CD4-positive, alpha-beta memory T cell (primary cell): ENCODE measurements at places on chromosomes 12 and 14.

GRCh38 chr12:39619316-39619659 lies 315 bp downstream of the ABCD2 start:
- no peak for DNase-seq
- peak overlapping the region; percentile 87 for H3K27ac ChIP-seq
- peaks cover 47% of the 10 kb centered on the region for H3K4me1 ChIP-seq
- H3K27me3 ChIP-seq, result no peaks in the 10 kb centered on the region

GRCh38 chr14:105919458-105920150 lies 393.2 kb downstream of the TMEM121 start:
- no peak overlapping the region for H3K4me3 ChIP-seq
- H3K27ac ChIP-seq, result no peak overlapping the region
- no peaks in the 10 kb centered on the region for H3K27me3 ChIP-seq
- H3K36me3 ChIP-seq, result no peaks in the 10 kb centered on the region

DNA sequence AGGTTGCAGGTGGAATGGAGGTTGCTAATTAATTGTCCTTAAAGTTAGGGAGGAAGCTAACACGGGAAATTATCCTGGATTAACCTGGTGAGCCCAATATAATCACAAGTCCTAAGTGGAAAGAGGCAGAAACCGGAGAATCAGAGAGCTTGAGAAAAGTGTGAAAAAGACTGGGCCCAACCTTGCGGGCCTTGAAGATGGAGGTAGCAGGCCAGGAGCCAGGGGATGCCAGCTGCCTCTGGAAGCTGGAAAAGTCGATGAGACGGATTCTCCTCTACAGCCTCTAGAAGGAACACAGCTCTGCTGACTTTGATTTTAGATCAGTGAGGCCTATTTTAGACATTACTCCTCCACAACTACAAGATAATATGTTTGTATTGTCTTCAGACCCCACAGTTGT lies 2.1 kb downstream of the SDR9C7 start:
- no peak overlapping the region for H3K27ac ChIP-seq
- no peak for DNase-seq

- peak; percentile 93 for DNase-seq
- peaks cover 82% of the 10 kb centered on the region for H3K4me1 ChIP-seq
- H3K27me3 ChIP-seq, result no peaks in the 10 kb centered on the region
These were observed 23.2 kb downstream of the BORCS5 start for GRCh38 chr12:12379831-12380730.

- no peak for DNase-seq
- H3K27me3 ChIP-seq, result no peaks in the 10 kb centered on the region
- H3K27ac ChIP-seq, result no peak overlapping the region
- H3K4me1 ChIP-seq, result no peaks in the 10 kb centered on the region
These were observed 45.6 kb downstream of the ARMH4 start for GRCh38 chr14:58106446-58106845.

DNA sequence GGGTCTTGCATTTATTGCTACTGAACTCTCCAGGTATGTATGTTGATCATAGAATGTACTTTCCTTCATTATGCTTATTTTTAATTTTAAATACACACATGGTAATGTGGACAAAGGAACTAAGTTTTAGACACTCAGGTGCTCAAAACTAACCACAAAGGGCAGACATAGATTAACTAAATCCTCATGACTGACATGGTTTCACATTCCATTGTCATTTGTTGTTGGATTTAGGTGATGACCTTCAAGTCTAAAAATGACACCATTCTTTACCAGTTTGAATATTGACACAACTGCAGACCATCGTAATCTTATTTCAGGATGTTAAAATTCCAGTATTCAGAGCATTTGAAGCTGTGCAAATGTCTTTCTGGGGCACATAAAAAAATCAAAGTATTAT lies 128.4 kb downstream of the BBS10 start:
- H3K4me1 ChIP-seq, result no peaks in the 10 kb centered on the region
- no peak overlapping the region for H3K4me3 ChIP-seq
- no peak overlapping the region for H3K27ac ChIP-seq
- H3K36me3 ChIP-seq, result no peaks in the 10 kb centered on the region
- H3K27me3 ChIP-seq, result no peaks in the 10 kb centered on the region

- H3K4me1 ChIP-seq, result peaks cover 74% of the 10 kb centered on the region
- no peaks in the 10 kb centered on the region for H3K27me3 ChIP-seq
- peak overlapping the region; percentile 69 for H3K27ac ChIP-seq
- DNase-seq, result no peak
These were observed 464.8 kb downstream of the RAD51B start for GRCh38 chr14:68284333-68284732.

DNA sequence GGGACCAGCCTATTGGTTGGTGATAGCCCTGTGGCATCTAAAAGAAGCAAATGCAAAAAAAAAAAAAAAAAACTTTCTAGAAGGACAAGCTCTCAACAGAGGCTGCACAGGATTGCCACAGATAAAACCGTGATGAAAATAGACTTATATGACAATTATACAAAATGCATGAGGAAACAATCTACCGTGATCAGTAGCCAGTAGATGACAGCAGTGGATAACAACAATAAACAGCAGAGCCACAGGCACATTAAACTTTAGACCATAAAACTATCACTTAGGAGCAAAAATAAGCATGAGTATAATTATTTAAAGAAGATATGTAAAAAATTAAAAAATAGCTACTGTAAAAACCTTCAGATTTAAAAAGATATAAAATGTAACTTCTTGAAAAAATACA lies 183.5 kb upstream of the ABCD2 start:
- no peak overlapping the region for H3K27ac ChIP-seq
- DNase-seq, result no peak
- no peak overlapping the region for H3K4me3 ChIP-seq

DNA sequence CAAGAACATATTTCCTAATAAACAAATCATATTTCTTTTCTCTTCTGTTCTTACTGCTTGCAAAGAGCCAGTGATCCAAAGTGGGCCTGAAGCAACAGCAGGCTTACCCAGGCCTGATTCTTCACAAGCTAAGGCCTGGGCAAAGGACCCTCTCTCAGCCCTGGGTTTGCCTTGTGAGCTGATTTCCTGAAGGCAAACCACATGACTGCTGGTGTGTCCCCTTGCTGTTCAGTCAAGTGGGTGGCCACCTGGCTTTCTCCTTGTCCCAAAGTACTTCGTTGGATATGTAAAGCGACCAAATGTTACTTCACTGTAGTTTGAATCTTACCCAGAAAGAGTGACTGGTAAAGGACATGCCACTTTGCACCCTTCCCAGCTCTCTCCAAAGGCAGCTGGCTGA lies 392.9 kb downstream of the ZFP36L1 start:
- no peak overlapping the region for H3K4me3 ChIP-seq
- H3K36me3 ChIP-seq, result no peaks in the 10 kb centered on the region
- H3K27ac ChIP-seq, result no peak overlapping the region
- peaks cover 35% of the 10 kb centered on the region for H3K4me1 ChIP-seq
- no peaks in the 10 kb centered on the region for H3K27me3 ChIP-seq
- DNase-seq, result no peak

- H3K27me3 ChIP-seq, result no peaks in the 10 kb centered on the region
- H3K4me3 ChIP-seq, result no peak overlapping the region
These were observed 16.1 kb downstream of the PAWR start for GRCh38 chr12:79674629-79675028.

DNA sequence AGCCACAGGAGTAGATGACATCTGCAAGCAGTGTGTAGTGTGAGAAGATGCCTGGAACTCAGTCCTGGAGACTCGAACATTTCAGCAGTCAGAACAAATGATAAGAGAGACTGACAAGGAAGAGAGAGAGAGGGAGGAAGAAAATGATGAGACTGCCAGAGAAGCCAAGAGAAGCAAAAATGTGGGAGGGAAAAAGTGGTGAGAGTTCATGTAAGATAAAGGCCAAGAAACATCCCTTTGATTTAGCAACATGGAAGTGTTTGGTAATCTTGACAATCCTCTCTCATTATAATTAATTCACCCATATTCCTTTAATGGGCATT lies 42.6 kb downstream of the LIMA1 start:
- no peak overlapping the region for H3K27ac ChIP-seq
- DNase-seq, result no peak
- H3K4me3 ChIP-seq, result no peak overlapping the region
- no peaks in the 10 kb centered on the region for H3K27me3 ChIP-seq
- no peaks in the 10 kb centered on the region for H3K4me1 ChIP-seq

DNA sequence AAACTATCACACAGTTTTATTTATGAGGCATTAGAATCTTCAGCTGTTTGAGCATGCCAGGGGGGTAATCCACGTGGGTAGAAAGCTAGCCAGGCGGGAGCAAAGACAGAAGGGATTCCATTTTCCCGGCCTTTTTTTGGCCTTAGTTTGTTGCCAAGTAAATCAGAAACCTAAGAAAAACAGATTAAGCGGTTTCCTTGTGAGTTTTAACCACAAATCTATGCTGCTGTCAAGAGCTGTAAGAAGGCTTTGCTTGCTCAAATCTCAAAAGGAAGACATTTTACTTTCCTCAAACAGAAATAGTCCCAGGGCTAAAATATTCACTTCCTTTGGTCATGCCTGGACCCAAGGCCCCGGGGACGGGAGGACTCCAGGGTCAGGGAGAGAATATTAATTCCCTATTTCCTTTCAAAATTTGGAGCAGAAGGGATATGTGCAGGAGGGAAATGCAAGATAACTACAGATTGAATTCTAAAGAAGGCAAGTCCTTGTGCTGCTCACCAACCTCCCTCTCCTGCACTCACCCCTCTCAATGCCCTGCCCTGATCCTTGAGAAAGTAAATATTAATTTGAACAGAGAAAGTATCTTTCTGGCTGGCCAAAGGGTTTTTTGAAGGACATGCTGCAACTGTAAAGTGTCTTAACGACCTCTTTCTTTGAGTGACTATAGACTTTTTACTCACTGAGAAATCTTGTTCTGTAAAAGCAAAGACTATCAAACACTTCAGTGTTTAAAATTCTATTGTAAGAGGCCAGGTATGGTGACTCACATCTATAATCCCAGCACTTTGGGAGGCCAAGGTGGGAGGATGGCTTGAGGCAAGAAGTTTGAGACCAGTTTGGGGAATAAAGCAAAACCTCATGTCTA lies 75.7 kb downstream of the HSD17B6 start:
- no peaks in the 10 kb centered on the region for H3K36me3 ChIP-seq
- no peak overlapping the region for H3K27ac ChIP-seq
- peaks cover 10% of the 10 kb centered on the region for H3K4me1 ChIP-seq
- no peaks in the 10 kb centered on the region for H3K27me3 ChIP-seq

- H3K27ac ChIP-seq, result no peak overlapping the region
- no peaks in the 10 kb centered on the region for H3K36me3 ChIP-seq
- peak; percentile 19 for DNase-seq
- H3K27me3 ChIP-seq, result no peaks in the 10 kb centered on the region
- no peak overlapping the region for H3K4me3 ChIP-seq
- H3K4me1 ChIP-seq, result peaks cover 17% of the 10 kb centered on the region
These were observed 61.4 kb upstream of the ELK3 start for GRCh38 chr12:96132819-96133218.

DNA sequence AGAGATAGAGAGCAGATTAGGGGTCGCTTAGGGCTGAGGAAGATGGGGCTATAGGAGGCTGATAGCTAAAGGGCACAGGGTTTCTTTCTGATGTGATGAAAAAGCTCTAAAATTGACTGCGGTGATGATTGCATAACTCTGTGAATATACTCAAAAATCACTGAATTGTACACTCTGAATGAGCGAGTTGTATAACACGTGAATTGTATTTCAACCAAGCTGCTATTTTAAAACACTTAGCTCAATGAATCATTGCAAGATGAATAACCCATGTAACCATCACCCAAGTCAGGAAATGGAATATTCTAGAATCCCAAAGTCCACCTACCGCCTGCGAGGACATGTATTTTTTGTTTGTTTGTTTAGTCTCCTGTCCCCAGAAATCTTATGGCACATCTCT lies 60.1 kb upstream of the CCND2 start:
- H3K27ac ChIP-seq, result no peak overlapping the region
- DNase-seq, result no peak
- peaks cover 27% of the 10 kb centered on the region for H3K4me1 ChIP-seq
- no peak overlapping the region for H3K4me3 ChIP-seq

GRCh38 chr14:71449316-71450055 lies 482.7 kb upstream of the RGS6 start:
- no peaks in the 10 kb centered on the region for H3K4me1 ChIP-seq
- H3K36me3 ChIP-seq, result no peaks in the 10 kb centered on the region
- no peaks in the 10 kb centered on the region for H3K27me3 ChIP-seq
- no peak overlapping the region for H3K4me3 ChIP-seq
- H3K27ac ChIP-seq, result no peak overlapping the region
- no peak for DNase-seq
